ENCODE measurements at places on chromosomes 11 and 22. TPM values are rescaled to one million over a fixed set of nuclear protein-coding genes. Genes with fewer than 3 reads are reported as not detected.

CHKA gene
- 75.2 TPM for total RNA-seq

BTBD10 gene
- 61.3 TPM for total RNA-seq

PHOX2A gene
- 0.17 TPM for total RNA-seq

NPTXR gene
- total RNA-seq = 12.0 TPM

OR5B17 gene
- not detected for total RNA-seq

TEX12 gene
- total RNA-seq = 0.17 TPM

APOL6 gene
- total RNA-seq = 10.7 TPM

UCP3 gene
- total RNA-seq = 2.5 TPM

DEFB131B gene
- not detected for total RNA-seq

- peaks cover 13% of the 10 kb centered on the region for H3K4me1 ChIP-seq
- no peak overlapping the region for H3K27ac ChIP-seq
- no peaks in the 10 kb centered on the region for H3K27me3 ChIP-seq
- no peak for DNase-seq
- H3K4me3 ChIP-seq = no peak overlapping the region
Measured at GRCh38 chr11:125890447-125891100, 3.1 kb downstream of the HYLS1 start.

GRCh38 chr11:102115557-102115956 is 5.3 kb downstream of the YAP1 start:
- peak overlapping the region; percentile 17 for H3K27ac ChIP-seq
- peaks cover 22% of the 10 kb centered on the region for H3K27me3 ChIP-seq
- H3K36me3 ChIP-seq = no peaks in the 10 kb centered on the region

- H3K36me3 ChIP-seq = no peaks in the 10 kb centered on the region
- H3K4me1 ChIP-seq = peaks cover 11% of the 10 kb centered on the region
- no peak overlapping the region for H3K27ac ChIP-seq
- H3K27me3 ChIP-seq = no peaks in the 10 kb centered on the region
- no peak for DNase-seq
Measured at GRCh38 chr22:47805394-47805935, 1043.0 kb downstream of the TBC1D22A start.

DNA sequence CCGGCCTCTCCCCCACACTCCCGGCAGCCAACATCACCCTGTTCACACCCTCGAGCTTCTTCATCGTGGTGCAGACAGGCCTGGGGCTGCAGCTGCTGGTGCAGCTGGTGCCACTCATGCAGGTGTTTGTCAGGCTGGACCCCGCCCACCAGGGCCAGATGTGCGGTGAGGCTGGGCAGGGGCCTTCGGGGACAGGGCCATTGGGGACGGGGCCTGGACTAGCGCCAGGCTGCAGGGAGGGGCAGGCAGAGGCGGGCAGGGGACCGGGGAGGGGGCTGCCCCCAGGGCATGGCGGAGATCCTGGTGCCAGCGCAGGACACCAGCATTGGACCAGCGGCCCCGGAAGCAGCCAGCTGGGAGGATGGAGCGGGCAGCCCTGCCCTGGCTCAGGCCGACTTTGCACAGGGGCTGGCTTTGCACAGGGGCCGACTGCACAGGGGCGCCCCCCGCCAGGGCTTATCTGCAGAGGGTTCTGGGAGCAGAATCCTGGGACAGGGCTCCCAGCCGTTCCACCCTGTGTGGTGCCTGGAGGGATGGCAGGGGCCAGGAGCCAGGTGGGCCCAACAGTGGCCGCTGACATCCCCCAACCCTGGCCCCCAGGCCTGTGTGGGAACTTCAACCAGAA is 8.6 kb downstream of the MUC5B start:
- DNase-seq = no peak
- H3K36me3 ChIP-seq = peaks cover 6% of the 10 kb centered on the region
- no peaks in the 10 kb centered on the region for H3K27me3 ChIP-seq
- H3K27ac ChIP-seq = no peak overlapping the region
- peaks cover 3% of the 10 kb centered on the region for H3K4me1 ChIP-seq

- H3K4me3 ChIP-seq = no peak overlapping the region
- DNase-seq = no peak
- H3K4me1 ChIP-seq = peaks cover 8% of the 10 kb centered on the region
- H3K27ac ChIP-seq = no peak overlapping the region
Measured at GRCh38 chr22:35582861-35583670, 34.1 kb downstream of the MB start.

DNA sequence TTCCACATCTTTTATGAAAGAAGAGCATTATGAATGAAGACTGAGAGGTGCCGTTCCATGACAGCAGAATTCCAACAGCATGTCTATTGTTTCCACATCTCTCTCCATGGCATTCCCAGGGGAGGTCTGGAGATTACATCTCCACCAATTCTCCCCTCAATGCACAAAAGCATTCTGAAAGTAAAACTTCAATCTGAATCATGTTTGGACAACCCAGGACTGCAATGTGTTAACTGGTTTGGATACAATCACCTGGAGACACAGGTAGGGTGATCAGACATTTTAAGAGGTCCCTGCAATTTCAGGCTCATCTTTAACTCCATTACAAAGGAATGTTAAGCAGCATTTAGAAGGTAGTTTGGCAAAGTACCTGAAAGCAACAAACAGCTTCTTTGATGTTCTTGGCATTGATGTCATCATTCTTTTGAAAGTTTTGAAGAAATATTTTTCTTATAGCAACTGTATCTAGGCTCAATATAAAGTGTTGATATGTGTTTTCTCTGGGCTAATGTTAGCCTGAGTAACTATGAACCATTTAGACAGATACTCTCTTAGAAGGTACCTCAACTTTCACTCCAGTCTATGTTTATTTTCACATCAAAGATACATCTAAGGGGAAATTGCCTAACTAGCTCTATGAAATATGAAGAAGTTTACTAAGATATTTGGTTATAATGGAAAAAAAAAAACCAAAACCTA is 181.4 kb upstream of the MTMR2 start:
- peaks cover 4% of the 10 kb centered on the region for H3K4me1 ChIP-seq
- H3K36me3 ChIP-seq = no peaks in the 10 kb centered on the region
- H3K27ac ChIP-seq = no peak overlapping the region

DNA sequence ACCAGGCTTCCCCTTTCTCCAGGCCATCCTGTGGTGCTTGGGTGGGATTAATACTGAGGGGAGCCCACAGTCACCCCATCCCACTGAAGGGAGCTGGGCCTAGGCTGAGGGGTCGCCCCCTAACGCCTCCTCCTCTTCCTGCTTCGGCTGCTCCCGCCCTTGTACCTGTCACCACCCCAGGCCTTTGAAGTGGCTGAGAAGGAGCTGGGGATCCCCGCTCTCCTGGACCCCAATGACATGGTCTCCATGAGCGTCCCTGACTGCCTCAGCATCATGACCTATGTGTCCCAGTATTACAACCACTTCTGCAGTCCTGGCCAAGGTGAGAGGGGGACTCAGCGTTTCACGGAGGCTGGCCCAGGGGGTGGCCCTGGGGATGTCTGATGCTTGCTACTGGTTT is 6.1 kb downstream of the MICALL1 start:
- H3K27ac ChIP-seq = no peak overlapping the region
- no peak for DNase-seq
- H3K4me3 ChIP-seq = no peak overlapping the region
- peaks cover 73% of the 10 kb centered on the region for H3K36me3 ChIP-seq

- H3K27ac ChIP-seq = no peak overlapping the region
- no peaks in the 10 kb centered on the region for H3K27me3 ChIP-seq
- no peaks in the 10 kb centered on the region for H3K36me3 ChIP-seq
- no peak for DNase-seq
Measured at GRCh38 chr11:96061069-96061468, 137.2 kb upstream of the MTMR2 start.

GRCh38 chr22:46058591-46059519 is 81.9 kb upstream of the WNT7B start:
- peaks cover 72% of the 10 kb centered on the region for H3K4me1 ChIP-seq
- H3K36me3 ChIP-seq = peaks cover 12% of the 10 kb centered on the region
- H3K27me3 ChIP-seq = no peaks in the 10 kb centered on the region

GRCh38 chr11:43447151-43447550 is 88.4 kb downstream of the TTC17 start:
- no peaks in the 10 kb centered on the region for H3K4me1 ChIP-seq
- H3K27ac ChIP-seq = no peak overlapping the region
- no peaks in the 10 kb centered on the region for H3K27me3 ChIP-seq
- peaks cover 36% of the 10 kb centered on the region for H3K36me3 ChIP-seq
- no peak overlapping the region for H3K4me3 ChIP-seq

DNA sequence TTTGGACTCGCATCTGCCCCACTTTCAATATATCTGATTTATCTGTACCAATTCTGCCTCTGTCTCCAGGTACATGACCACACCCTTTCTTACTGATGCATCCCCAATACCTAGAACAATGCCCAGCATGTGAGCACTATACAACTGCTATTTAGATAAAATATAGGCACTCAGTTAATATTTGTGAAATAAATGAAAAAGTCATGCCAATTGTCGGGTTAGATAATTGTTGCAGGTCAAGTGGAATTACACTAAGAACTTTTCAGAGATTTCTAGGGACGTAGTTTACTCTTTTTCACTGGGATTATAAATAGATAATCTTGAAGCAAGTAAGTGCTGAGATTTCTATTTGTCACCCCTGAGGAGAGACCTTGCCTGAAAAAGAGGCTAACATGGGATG is 20.5 kb downstream of the OOSP4A start:
- no peaks in the 10 kb centered on the region for H3K4me1 ChIP-seq
- no peak for DNase-seq
- no peak overlapping the region for H3K4me3 ChIP-seq
- no peaks in the 10 kb centered on the region for H3K36me3 ChIP-seq
- H3K27me3 ChIP-seq = no peaks in the 10 kb centered on the region

- H3K27me3 ChIP-seq = no peaks in the 10 kb centered on the region
- no peak overlapping the region for H3K4me3 ChIP-seq
Measured at GRCh38 chr11:14756349-14756748, 112.7 kb downstream of the PDE3B start.

- peaks cover 53% of the 10 kb centered on the region for H3K36me3 ChIP-seq
- no peak overlapping the region for H3K4me3 ChIP-seq
- H3K27me3 ChIP-seq = no peaks in the 10 kb centered on the region
- peaks cover 7% of the 10 kb centered on the region for H3K4me1 ChIP-seq
Measured at GRCh38 chr11:57792060-57792541, 30.5 kb downstream of the CTNND1 start.

DNA sequence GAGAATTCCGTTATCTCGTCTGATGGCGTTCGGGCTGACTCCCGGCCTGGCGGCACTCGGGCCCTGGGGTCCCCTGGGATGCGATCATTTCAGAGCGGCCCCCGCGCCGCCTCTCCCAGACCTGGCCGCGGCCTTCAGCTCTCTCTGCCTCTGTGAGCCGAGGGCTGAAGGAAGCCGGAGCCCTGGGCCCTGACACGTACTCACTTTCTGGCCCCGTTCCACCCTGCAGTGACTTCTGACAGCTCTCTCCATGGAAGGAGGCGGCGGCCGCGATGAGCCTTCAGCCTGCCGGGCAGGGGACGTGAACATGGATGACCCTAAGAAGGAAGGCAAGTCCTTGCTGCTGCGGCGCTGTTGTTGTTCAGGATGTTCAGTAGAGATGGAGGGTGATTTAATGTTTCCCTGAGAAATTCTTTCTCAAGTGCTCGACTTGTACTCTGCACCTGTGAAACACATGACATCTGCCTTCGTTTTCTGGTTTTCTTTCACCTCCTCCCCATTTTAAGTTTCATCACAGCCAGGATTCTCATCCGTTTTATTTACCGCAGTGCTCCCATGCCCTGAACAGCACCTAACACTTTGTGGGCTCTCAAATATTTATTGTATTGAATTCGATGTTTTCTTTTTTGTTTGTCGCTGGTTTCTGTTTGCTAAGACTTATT is 612 bp downstream of the GTSE1 start:
- H3K27ac ChIP-seq = no peak overlapping the region
- peaks cover 25% of the 10 kb centered on the region for H3K4me1 ChIP-seq
- no peak for DNase-seq

- no peak overlapping the region for H3K4me3 ChIP-seq
- peaks cover 39% of the 10 kb centered on the region for H3K4me1 ChIP-seq
- no peak for DNase-seq
- H3K27me3 ChIP-seq = peaks cover under 1% of the 10 kb centered on the region
Measured at GRCh38 chr22:44337678-44338004, 24.9 kb upstream of the SHISAL1 start.

DNA sequence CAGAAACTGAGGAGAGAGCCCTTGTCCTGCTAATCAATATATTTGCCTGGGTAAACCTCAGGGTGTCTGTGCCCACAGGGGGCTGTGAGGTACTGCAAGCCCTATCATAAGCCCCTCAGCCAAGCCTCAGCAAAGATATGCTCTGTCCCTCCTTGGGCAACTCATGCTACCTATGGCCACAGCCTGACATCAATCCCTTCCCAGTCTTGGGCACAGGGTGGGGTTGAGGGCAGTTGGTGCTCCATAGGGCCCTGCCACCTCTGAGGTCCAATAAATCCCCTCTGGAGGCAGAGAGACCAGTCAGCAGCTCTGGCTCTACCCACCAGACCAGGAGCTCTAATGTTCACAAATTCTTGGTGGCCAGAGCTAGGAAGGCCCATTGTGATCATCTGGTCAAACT is 23.8 kb downstream of the TPBGL start:
- H3K4me1 ChIP-seq = peaks cover 11% of the 10 kb centered on the region
- H3K4me3 ChIP-seq = no peak overlapping the region
- H3K27me3 ChIP-seq = no peaks in the 10 kb centered on the region
- H3K36me3 ChIP-seq = peaks cover 32% of the 10 kb centered on the region

- no peaks in the 10 kb centered on the region for H3K27me3 ChIP-seq
- H3K27ac ChIP-seq = peak overlapping the region; percentile 43
- H3K36me3 ChIP-seq = peaks cover 43% of the 10 kb centered on the region
- H3K4me3 ChIP-seq = no peak overlapping the region
Measured at GRCh38 chr22:17855572-17856290, 81.5 kb upstream of the BID start.

- H3K27ac ChIP-seq = no peak overlapping the region
- H3K4me3 ChIP-seq = no peak overlapping the region
- DNase-seq = no peak
- no peaks in the 10 kb centered on the region for H3K27me3 ChIP-seq
- peaks cover 18% of the 10 kb centered on the region for H3K4me1 ChIP-seq
- H3K36me3 ChIP-seq = no peaks in the 10 kb centered on the region
Measured at GRCh38 chr22:48887394-48888332, 940.0 kb downstream of the BRD1 start.

DNA sequence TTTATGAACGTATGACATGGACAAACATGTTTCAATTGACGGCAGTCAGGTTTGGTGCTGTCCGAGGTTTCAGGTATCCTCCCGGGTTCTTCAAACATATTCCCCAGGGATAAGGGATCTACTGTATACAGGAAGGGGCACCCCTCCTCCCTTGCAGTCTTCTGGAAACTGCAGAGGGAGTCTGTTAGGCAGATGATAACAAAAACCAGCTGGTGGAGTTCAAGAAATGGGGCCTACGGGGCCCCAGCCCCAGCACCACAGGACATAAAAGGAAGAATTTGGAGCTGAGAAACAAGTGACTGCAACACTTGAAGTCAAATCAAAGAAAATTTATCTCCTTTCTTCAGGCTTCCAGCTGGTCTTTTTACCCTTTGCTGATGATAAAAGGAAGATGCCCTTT is 32.1 kb downstream of the SNU13 start:
- no peak overlapping the region for H3K4me3 ChIP-seq
- no peak for DNase-seq
- H3K4me1 ChIP-seq = no peaks in the 10 kb centered on the region
- H3K27me3 ChIP-seq = no peaks in the 10 kb centered on the region
- H3K36me3 ChIP-seq = peaks cover 78% of the 10 kb centered on the region

GRCh38 chr11:15769203-15769602 is 587.1 kb downstream of the SOX6 start:
- no peak for DNase-seq
- no peaks in the 10 kb centered on the region for H3K4me1 ChIP-seq
- no peaks in the 10 kb centered on the region for H3K36me3 ChIP-seq
- H3K27me3 ChIP-seq = no peaks in the 10 kb centered on the region
- no peak overlapping the region for H3K4me3 ChIP-seq
- H3K27ac ChIP-seq = no peak overlapping the region

- H3K4me1 ChIP-seq = peaks cover 14% of the 10 kb centered on the region
- peak overlapping the region; percentile 62 for H3K27ac ChIP-seq
- H3K36me3 ChIP-seq = peaks cover 21% of the 10 kb centered on the region
- H3K4me3 ChIP-seq = peak overlapping the region; percentile 87
- no peak for DNase-seq
Measured at GRCh38 chr22:41286639-41287091, 678 bp upstream of the RANGAP1 start.

Data from spinal cord (tissue), 10 donors.